ENCODE measurements at places on chromosomes 2 and 18.

DNA sequence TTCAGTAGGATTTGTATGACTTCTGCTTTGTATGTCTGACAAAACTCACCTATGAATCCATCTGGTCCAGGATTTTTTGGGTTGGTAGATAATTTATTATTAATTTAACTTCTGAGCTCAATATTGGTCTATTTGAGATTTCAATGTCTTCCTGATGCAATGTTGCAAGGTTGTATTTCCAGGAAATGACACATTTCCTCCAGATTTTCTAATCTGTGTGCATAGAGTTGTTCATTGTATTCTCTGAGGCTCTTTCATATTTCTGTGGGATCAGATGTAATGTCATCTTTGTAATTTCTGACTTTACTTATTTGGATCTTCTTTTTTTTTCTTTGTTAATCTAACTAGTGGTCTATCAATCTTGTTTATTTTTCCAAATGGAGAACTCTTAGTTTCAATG, 584.7 kb upstream of the SETBP1 start:
- no peak for DNase-seq

DNA sequence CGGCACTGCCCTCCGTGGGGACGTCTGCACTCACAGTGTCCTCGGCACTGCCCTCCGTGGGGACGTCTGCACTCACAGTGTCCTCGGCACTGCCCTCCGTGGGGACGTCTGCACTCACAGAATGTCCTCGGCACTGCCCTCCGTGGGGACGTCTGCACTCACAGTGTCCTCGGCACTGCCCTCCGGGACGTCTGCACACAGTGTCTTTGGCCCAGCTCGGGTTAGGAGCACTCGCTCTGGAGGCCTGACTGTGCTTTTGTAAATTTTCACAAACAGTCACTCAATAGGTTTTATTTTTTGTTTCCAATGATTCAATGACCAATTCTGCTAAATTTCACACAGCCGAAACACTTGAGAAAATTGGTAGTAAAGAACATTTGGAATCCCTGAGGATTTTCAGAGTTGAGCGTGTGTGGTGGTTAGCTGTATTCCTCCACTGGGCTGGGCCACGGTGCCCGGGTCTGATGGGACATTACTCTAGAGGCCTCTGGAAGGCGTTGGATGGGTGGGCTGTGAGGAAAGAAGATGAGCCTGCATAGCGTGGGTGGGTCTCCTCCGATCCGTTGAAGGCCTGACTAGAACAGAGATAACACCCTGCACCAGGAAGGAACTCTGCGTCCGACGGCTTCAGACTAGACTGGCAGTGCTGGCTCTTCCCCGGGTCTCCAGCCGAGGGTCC, 134.8 kb downstream of the RTP5 start:
- no peak for DNase-seq

DNA sequence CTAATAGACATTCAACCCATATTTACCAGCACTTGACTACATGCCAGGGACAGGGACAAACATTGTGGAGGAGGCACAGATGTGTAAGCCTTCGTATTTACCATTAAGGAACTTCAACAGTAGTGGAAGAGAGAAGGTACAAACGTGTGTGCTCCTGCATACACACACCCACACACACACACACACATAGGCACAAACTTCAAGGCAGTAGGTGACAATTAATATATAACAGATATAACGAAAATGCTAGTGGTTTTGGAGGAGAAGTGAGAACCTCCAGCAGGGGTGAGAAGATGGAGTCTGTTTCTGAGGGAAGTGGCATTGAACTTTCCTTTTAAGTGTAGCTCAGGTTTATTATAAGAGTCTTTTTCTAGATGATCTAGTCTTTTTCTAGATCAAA, 231.1 kb downstream of the SETBP1 start:
- DNase-seq, result no peak

DNA sequence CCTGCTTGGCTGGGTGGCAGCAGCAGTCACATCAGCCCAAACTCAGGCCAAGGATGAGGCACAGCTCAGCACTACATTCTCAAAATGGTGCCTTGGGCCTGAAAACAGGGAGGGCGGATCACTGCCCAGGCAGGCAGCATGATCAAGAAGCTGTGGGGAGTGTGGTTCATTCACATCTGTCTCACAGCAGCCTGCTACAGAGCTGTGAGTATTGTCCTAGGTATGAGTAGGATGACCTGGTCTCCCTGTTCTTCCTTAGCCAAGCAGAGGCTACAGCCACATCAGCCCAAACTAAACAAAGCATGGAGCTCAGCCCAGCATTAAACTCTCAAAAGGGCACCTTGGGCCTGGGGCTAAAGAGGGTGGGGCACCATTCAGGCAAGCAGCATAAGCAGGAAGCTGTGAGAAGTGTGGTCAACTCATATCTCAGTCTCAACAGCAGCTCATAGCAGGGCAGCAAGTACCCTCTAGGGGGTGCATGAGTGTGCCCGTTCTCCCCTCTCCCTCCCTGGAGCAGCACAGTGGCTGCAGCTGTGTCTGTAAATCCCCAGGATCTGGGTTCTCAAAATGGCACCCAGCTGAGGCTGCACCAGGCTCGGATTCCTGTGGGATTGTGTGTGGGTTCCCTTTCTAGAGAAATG, 139.6 kb downstream of the TRABD2A start:
- DNase-seq, result peak; percentile 31

- peak; percentile 52 for DNase-seq
Observed at GRCh38 chr18:47215554-47216138, 35.8 kb downstream of the SKOR2 start.

DNA sequence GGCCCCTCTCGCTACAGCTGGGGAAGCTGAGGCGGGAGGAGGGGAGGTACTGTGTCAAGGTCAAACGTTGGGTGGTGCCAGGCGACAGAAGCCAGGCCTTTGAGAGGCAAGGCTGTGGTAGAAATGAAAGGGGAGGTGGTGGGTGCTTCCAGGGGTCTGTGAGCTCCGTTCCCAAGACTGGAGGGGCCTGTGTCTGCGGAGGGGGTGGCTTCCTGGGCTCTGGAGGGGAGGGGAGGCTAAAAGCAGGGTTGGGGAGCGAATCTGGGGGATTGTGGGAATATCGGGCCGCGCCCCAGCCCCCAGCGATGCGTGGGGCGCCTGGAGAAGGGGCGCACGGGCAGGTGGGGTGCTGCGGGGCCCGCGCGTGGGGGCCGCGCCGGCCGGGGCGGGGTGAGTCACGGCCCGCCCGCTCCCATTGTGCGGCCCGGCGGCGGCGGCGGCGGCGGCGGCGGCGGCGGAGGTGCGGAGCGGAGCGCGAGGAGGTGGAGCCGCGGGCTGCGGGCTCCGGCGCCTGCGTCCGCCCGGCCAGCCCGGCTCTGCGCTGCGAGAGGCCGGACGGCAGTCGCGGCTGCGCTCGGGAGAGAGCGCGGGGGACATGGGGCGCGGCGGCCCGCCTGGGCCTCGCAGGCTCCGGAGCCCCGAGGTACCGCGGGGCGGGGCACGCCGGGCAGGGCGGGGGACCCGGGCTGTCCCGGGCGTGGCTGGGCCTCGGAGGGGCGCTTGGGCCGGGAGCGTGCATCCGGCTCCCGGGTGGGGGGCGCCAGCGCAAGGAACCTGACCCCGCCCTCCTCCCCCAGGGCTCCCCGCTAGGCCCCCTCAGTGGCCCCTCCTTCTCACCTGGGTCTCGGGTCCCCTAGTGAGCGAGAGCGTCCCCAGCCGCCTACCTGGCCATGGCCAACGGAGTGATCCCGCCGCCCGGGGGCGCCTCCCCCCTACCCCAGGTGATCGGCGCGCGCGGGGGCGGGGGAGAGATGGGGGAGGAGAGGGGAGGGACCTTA, at the start of gene SLC4A3:
Gene SLC4A3, plus strand, starts transcription at position 528 of the 998 bp plus-strand sequence. Its CDS starts 363 bp downstream, at position 891.
- DNase-seq, result no peak

- peak; percentile 85 for DNase-seq
Observed at GRCh38 chr2:218397820-218398436, 1.7 kb upstream of the CTDSP1 start.

- DNase-seq, result peak; percentile 87
Observed at GRCh38 chr2:11753886-11754699, 7.7 kb downstream of the LPIN1 start.

DNA sequence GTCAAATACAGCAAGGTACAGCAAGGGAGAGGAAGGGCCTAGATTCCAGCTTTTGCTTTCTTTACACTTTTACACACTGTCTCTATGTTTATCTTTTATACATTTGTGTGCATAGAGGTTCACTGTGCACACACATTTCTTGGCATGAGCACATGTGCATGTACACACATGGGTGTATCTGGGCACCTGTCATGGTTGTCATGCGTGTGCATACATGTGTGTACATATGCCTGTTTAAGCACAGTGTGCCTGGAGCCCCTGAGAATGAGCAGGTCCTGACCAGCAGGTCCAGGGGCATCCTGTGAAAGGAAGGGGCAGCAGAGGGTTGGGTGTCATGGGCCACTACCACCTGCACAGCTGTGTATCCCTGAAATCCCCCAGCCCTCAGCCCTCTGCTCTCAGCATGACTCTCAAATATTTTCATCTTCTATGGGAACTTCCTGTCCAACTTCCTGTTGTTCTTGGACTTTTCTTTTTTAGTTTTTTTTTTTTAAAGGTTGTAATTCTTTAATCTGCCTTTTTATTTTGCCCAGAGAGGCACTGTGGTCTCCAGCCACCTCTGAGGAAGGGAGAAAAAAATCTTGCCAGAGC, 97.0 kb upstream of the EPAS1 start:
- DNase-seq, result no peak

DNA sequence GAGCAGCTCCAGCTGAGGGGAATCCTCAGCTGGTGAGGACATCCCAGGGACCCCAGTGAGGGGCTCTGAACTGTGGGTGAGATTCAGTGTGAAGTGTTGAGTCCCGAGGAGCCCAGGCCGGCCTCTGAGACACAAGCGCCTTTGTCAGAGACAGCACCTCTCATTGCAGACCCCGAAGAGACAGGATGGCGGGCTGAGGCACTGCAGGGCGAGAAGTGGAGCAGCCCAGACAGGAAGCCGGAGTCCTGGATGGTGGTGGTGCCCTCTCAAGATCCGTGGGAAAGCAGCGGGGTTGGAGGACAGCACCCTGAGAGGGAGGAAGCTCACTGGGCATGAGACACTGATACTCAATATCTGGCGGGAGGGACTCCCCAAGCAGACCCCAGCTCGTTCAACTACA, 49.1 kb upstream of the ID2 start:
- DNase-seq, result no peak

DNA sequence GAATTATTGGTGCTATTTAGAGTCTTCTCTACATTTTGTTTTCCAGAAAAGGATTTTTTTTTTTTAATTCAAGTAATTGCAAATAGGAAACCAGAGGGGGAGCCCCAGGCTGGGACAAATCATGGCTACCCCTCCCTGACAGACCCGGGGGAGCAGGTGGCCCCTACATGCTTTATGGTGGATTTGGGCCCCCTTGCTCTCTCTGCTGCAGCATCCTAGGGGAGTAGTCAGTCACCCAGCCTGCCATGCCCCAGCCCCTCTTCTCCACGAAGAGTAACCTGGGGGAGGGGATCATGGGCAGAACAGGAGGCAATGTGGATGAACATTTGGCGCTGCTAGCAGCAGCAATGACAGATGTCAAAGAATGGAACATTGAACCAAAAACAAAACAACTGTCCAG, 4.6 kb downstream of the C2orf81 start:
- no peak for DNase-seq

DNA sequence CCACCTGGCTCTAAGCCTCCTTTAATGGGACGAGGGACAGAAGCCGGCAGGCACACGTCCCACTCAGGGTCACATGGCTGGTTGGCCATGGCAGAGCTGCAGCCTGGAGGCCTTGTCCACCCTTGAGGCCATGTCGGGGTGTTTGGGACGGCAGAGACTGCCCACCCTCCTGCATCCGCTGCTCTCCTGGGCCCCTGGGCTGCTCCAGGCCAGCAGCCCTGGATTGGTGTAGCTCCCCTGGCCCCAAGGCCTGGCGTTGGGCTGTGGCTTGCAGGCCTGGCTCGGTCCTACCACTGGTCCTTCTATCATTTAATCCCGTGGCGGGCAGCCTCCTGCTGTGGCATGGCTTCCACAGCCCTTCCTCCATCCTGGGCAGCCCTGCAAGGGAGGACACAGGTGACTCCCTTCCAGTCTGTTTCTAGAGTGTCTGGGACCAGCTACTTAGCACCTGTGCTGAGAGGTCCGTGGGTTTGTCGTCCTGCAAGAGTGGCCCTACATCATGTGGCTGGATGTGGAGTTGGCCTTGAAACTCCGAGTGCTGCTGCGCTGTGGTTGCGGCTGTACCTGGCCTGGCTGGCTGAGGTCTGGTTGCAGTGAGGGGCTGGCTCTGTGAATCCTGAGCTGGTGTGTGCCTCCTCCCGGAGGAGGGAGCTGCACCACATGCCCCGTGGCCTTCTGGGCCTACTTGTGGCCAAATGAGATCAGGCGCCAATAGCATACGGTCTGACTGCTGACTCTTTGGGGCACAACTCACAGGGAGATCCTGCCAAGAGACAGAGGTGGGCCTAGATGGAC, 67.3 kb downstream of the SH3RF3 start:
- no peak for DNase-seq

- DNase-seq, result no peak
Observed at GRCh38 chr2:240238786-240239185, 98.3 kb upstream of the OTOS start.

- DNase-seq, result no peak
Observed at GRCh38 chr2:81084101-81084500, 779.5 kb upstream of the LRRTM1 start.

GRCh38 chr2:177315364-177315763, 50.8 kb upstream of the NFE2L2 start:
- no peak for DNase-seq

DNA sequence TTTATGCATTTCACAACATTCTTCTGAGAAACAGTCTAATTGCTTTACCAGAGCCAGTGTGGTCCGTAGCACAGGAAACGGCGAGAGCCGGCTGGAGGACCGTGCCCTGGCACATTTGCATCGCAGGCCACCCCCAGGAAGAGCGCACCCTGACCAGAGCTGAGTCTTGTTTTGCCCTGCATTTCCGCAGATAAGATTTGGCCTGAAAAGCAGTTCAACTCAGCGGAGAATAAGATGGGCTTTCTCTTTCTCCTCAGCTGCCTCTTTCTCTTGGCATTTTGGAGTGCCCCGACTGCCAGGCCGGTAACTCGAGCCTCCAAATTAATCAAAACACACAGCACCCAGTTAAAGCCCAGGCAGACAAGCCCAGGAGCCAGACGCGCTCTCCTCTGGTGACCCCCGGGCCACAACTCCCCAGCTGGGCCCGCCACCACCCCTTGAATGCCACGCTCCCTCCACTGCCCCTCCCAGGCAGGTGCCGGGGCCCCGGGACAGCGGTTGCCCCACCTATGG, 464 bp downstream of the COL4A4 start:
- no peak for DNase-seq

All from activated CD4-positive, alpha-beta T cell treated with anti-CD3 and anti-CD28 coated beads, Interleukin-2, Interleukin-6, amounts not matched to agents 100 ng/mL and 50 ng/mL, durations not matched to agents 16 hours and 8 hours (primary cell).